ENCODE measurements at places on chromosomes 3 and 15.
A peak's percentile ranks its signal among the peaks of the same experiment; 100 is the strongest.

DNA sequence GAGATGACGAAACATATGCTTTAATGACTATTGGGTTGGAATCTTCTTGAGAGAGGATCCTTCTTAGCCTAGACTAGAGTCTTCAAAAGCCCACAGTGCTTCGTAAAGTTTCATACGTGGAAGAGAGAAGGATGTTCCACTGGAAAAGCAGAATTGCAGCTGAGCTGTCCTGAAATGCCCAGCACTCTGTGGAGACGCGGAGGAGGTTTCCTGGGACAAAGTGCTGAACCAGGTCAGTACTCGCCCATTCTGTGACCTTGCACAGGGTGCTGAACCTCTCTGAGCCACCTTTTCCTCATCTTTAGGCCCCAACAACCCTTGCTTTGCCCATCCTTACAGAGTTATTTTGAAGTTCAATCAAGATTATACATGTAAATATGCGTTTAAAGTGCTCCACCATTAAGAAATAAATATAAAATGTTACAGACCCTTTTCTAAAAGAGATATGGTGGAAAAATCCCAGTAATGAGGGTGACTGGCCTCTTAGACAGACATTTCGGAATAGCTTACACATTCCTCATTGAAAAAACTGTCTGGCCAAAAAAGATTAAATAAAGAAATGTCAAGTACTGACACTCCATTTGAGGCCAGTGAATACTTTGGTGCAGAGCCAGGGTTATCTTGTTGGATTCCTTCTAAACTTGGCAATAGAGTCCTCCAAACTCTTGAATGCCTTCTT is 4.2 kb upstream of the MAGEF1 start:
- DNase-seq: no peak

DNA sequence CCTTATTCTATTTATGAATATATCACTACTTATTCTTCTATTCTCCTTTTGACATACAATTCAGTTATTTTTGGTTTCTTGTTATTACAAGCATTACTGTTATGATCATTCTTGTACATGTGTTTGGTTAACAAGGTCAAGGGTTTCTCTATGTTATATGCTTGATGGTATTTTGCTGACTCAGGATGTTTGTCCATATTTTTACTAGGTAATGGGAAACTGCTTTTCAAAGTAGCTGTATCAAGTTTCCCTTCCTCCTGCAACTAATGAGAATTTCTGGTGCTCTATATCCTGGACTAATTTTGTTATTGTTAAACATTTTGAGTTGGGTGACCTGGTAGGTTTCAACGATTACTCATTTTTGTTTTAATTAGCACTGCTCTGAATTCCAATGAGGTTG is 841.0 kb downstream of the OTOL1 start:
- no peak for DNase-seq

GRCh38 chr3:126997455-126998038 is 14.6 kb downstream of the PLXNA1 start:
- no peak for DNase-seq

GRCh38 chr3:12421132-12421531 is 63.1 kb upstream of the TSEN2 start:
- DNase-seq: peak; percentile 33

DNA sequence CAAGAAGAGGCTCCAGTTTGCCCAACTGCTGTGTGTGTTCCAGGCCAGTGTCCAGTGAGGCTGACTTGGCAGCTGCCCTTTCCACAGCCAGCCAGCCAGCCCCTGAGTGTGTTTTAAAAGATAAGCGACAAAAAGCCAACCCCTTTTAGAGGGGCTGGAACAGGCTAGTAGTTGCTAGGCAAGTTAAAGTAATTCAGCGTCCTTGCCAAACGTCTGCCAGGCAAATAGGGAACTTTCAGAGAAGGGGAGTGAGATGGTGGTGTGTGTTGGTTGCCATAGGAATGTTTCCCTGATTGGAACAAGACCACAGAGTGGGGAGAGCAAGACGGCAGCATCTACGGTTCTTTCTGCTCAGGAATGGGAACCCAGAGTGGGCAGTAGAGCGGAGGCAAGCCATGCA is 86.3 kb downstream of the TMEM108 start:
- DNase-seq: no peak

- no peak for DNase-seq
Measured at GRCh38 chr15:57708047-57708446, 1.5 kb downstream of the POLR2M start.

DNA sequence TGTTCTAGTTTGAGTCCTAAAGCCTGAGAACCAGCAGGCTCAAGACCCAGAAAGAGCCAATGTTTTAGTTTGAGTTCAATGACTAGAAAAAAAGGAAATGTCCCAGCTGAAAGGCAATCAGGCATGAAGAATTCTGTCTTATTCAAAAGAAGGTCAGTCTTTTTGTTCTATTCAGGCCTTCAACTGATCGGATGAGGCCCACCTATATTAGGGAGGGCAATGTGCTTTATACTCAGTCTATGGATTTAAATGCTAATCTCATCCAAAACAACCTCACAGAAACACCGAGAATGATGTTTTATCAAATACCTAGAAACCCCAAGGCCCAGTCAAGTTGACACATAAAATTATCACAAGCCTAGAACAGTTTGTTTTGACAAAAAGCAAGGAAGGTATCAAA is 4.0 kb downstream of the MNS1 start:
- DNase-seq: no peak

- DNase-seq: no peak
Measured at GRCh38 chr3:37995652-37996641, 5.4 kb downstream of the VILL start.

DNA sequence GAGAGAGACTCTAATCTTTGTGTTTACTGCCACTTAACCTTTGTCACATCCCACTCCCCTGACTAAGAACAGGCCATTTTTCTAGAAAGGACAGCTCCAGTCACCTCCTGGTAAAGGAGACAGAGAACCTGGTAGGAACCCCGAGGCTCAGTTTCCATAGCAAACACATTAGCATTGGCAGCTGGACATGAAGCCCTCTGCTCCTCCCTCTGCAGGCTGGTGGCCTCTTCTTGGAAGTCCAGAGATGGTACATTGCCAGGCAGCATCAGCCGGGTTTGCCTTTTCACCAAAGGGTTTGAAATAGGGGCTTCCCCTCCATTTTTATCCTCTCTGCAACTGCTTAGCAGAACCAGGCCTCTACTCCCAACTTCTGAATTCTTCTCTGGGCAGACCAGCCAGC is 213.4 kb upstream of the SEMA6D start:
- no peak for DNase-seq

DNA sequence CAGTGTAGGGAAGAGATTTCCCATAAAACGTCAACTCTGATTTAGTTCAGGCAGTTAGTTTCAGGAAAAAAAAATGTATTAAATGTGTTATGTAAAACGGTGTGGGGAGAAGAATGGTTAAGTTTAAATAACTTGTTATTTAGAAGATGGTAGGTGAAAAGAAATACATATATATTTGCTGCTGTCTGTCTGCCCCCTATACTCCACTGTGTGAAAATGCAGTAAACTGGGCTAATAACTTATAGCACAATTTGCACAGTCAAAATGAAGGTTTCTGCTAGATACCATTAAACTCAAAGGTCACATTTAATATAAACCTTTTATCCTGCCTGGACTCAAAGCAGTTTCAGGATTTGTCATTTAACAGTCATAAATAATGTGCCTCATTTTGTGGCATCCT is 515.0 kb downstream of the FGF12 start:
- no peak for DNase-seq

GRCh38 chr3:16060358-16060852 is 114.1 kb upstream of the GALNT15 start:
- no peak for DNase-seq

- DNase-seq: no peak
Measured at GRCh38 chr3:23991683-23992628, 46.9 kb downstream of the NR1D2 start.

GRCh38 chr3:134536781-134537180 is 50.9 kb downstream of the CEP63 start:
- no peak for DNase-seq

GRCh38 chr3:113912552-113913236 is 35.1 kb upstream of the ZDHHC23 start:
- DNase-seq: peak; percentile 5

DNA sequence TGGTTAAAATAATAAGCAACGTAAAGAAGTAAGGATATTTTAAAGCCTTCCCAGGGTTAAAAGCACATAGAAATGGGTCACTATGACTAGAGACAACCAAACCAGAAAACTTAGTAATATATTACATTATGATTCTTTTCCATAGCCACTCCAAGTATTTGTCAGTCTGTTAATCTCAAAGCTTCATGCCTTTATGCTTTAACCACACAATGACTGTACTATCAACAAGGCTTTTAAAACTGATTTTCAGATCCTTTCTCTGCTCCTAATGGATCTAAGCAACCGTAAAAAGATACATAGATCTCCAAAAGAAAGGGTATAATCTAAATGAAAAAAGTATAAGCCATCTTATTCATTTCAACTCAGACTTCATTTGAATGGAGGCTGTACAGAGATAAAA is 14.4 kb downstream of the SECISBP2L start:
- DNase-seq: no peak

DNA sequence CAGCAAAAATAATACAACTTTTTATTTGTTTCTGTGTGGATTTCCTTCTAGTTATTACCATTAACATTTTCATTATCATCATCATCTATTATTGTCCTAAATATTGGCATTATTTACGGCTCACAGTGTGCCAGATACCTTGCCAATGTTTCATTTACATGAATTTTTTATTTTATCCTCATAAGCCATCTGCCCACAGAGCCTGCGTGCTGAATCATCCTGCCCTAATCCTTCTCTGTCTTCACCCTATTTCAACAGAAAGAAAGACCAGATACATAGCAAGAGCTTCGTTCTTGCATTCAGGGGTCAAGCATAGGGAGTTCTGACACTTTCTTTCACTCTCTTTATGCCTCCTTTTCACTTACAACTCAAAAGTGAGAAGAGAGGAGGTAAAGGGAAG is 82.0 kb downstream of the KCNMB2 start:
- DNase-seq: no peak

DNA sequence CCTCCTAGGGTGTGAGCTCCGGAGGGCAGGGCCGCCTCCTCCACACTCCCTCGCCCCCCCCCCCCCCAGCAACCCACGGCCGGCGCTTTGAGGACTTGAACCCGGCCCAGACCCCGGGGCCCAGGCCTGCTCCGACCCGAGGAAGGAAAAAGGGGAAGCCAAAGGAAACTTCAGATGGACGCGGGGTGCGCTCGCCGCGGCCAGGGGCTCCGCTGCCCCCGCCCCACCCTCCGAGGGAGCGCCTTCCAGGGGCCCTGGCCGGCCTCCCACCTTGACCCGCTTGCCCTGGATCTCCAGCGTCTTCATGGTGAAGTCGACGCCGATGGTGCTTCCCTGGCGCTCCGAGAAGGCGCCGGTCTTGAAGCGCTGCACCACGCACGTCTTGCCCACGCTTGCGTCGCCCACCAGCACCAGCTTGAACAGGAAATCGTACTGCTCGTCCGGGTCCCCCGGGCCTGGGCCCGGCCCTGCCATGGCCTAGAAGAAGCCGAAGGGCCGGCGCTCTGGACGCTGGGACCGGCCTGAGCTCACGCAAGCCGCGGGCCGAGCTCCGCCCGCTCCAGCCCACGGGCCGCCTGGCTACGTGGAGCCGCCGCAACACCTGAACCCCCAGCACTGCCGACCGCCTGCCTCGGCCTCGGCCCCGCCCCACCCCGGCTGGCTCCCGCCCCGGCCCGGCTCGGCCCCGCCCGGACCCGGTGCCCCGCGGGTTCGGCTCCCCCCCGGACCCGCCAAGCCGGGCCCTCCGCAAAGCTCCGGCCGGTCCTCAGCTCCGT is 400 bp downstream of the RAB43 start:
- DNase-seq: peak; percentile 79

DNA sequence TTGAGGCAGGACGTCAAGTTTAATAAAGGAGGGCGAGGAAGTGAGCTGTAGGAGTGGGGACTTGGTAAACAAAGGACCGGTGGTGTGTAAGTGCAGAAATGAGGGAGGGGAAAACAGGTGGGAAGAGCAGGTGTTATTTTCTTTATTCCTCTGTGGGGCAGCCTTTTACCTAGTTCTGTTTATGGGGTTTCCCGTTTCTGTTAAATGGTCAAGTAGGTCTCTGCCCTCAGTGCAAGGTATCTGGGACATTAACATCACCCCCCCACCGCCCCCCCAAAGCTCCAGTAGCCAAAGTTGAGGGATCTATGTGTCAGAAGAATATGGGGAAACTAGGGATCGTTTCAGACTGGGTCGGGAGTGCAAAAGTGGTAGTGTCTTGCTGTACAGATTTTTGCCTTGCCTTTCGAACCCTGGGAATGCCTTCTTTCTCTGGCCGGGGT is 893 bp downstream of the MGA start:
- no peak for DNase-seq

DNA sequence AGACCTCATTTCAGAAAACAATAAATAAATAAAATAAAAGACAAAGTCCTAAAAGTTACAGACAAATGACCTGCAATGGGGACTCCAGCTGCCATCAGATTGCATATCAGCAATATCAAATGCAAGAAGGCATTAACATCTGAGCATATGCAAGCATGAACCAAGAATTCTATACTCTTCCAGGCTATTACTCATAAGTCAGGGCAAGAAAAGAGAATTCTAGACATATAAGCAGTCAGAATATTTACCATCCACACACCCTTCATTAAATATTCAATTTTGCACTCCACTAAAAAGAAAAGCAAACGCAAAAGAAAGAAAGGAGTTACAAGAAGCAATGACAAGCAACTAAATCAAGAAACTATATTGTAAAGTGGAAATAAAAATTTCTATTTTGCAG is 21.1 kb downstream of the PLA2G4F start:
- no peak for DNase-seq

GRCh38 chr3:194957743-194958240 is 272.1 kb downstream of the FAM43A start:
- no peak for DNase-seq

GRCh38 chr15:24961967-24962366 is 7.2 kb downstream of the SNRPN start:
- DNase-seq: no peak

- DNase-seq: no peak
Measured at GRCh38 chr3:69119138-69119537, 3.3 kb downstream of the LMOD3 start.

- DNase-seq: no peak
Measured at GRCh38 chr15:58535337-58535736, 103.5 kb downstream of the LIPC start.

DNA sequence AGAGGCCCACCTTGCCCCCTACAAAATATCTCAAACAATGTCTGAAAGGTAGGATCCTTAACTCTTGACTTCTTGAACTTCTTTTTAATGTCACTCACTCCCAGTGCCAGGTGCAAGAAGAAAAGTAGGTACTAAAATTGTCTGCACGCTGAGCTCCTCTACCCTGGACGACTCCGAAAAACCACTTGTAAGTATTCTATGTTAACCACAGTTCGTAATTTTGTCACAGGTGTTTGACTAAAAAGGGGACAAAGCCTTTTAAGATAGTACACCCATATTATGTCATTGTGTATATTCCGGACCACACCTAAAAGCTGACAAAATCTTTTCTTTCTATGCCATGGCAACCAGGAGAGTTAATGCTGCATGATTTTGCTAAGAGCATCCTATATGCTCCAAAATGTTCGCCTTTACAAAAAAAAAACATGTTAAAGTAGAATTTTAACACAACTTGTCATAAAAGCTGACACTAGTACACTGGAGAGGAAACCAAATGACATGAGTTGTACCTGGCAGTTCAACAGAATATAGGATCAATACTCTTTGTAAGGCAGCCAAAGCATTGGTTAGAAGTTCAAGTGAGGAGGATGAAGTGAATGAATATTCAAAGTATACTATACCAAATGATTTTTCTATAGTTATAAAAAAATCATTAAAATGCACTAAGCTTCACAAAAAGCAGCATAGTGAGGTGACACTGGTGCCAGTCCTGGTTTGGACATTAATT is 210.5 kb downstream of the FOXP1 start:
- no peak for DNase-seq
